ENCODE measurements at places on chromosomes 11 and 22. TPM values are rescaled to one million over a fixed set of nuclear protein-coding genes. Genes with fewer than 3 reads are reported as not detected.
A peak's percentile ranks its signal among the peaks of the same experiment; 100 is the strongest.

- DNase-seq, result no peak
These were observed 82.9 kb downstream of the ETS1 start for GRCh38 chr11:128504486-128504885.

DNA sequence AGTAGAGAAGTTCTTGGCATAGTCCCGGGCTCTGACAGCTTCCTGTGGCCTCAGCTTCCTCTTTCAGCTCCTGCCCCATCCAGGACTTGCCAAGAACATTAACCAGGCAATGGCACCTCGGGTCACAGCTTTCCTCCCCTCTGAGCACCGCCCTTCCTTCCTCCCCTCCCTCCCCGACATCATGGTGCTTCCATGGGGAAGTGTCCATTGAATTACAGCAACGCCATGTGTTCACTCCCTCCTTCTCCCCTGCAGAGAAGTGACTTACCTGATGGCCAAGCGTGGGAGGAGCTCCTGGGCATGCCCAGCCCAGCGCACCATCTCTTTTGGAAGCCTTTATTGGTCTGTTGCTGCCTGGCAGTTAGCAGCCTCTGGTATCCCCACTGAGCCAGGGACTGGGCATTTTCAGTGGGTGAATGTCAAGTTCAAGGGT is 25.8 kb upstream of the DAGLA start:
- DNase-seq, result no peak

- DNase-seq, result peak; percentile 81
These were observed at the start of gene EIF3L for GRCh38 chr22:37849089-37849751. Gene EIF3L, plus strand, starts transcription at chr22:37849419. Its CDS starts 31 bp downstream, at chr22:37849450.

DNA sequence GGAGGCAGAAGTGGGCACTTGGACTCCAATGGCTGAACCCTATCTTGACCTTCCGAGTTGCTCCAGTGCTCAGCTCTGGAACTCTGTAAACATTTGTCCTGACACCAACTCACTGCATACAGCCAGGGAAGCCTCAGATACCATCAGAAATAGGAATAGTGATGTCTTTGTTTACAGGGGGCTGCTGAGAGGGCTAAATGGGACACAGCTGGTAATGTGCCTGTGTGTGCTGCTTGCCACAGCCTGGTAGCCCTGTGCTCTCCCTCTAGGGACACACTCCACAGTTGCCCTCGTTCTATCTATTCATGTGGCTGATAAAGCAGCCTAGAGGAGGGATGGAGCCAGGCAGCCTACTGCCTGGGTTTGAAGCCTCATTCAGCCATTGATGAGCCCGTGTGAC is 559.8 kb downstream of the MIAT start:
- DNase-seq, result no peak

GRCh38 chr22:46070215-46070802 is 80.0 kb upstream of the PPARA start:
- DNase-seq, result peak; percentile 26

- DNase-seq, result no peak
These were observed 8.2 kb downstream of the SPINDOC start for GRCh38 chr11:63821411-63821810.

DNA sequence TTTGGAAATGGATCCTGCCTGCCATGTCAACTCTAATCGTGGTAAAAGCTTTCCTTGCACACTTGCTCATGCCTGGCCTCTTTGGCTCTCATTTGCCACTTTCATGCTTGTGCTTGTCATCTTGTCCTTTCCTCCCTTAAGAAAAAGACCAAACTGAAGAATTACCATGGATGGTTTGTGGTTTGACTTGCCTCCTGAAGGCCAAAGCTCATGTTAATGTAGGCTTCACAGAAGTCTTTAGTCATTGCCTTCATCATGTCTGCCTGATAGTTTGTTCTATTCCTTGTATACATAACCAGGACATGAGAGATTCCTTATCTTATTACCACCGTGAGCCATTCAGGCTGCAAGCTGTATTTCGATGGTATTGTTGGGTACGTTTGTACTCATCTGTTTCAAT is 17.3 kb downstream of the TEAD1 start:
- no peak for DNase-seq

DNA sequence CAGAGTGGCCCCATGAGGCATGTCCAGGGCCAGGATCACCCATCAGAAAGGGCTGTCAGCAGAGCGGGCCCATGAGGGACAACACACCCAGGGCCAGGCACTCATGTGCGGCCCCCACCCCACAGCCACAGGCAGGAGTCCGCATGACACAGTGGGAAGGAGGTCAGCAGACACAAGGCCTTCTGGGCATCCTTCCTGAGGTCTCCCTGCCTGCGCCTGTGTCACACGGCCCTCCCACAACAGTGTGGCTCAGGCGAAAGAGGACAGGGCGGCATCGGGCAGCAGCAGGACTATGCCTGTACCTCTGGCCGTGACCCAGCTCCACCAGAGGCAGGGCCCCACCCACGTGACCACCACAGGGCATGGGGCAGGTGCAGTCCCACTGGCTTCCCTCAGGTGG is 27.1 kb downstream of the CHID1 start:
- DNase-seq, result no peak

- DNase-seq, result no peak
These were observed 126.5 kb downstream of the VPREB1 start for GRCh38 chr22:22371031-22371541.

DNA sequence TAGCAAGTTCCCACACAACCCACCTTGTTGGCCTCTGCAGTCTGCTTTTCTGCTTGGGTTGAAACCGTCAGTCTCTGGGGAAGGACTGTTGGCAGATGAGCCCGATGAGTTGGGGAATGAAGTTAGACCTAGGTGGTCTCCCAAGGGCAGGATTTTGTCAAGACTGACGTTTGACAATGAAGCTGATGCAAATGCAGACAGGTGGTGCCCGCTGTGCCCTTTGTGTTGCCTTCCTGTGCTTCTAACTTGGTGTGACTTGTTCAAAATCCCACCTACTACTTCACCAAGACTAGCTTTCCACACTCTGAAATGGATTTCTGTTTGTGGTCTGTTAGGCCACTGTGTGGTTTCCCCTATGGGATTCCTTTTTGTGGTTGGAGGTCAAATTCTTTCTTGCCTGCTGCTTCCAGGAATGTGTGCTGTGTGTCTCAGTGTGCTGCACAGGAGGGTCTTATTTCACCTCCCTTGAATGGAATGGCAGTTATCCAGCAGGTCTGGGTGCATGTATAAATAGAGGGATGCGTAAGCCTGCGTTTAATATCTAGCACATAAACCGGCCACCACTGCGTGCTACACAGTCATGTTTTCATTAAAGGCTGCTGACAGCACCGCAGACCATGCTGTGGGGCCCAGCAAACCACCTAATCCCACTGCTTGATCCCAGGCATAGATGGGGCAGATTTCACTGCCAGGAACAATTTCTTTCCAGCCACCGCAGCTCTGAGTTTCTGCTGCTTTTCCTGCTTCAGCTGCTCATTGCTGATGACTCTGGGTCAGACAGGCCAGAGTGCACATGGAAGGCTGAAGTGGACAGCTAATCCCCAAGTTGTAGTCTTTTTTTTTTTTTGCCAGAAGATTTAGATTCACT is 44.8 kb downstream of the ADAMTS8 start:
- no peak for DNase-seq

GRCh38 chr11:130247319-130247718 is 67.4 kb downstream of the ZBTB44 start:
- no peak for DNase-seq

DNA sequence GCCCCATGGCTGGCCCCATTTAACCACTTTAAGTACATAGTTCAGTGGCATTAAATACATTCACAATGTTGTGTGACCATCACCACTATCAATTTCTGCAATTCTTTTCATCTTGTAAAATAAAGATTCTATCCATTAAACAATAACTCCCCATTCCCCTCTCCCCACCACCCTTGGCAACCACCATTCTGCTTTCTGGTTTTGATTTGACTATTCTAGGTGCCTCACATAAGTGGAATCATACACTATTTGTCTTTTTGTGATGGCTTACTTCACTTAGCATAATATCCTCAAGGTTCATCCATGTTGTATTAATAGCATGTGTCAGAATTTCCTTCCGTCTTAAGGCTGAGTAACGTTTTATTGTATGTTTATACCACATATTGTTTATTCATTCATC is 7.0 kb downstream of the MYO7A start:
- DNase-seq, result no peak

- DNase-seq, result peak; percentile 33
These were observed 17.0 kb downstream of the P2RY6 start for GRCh38 chr11:73288873-73289707.

DNA sequence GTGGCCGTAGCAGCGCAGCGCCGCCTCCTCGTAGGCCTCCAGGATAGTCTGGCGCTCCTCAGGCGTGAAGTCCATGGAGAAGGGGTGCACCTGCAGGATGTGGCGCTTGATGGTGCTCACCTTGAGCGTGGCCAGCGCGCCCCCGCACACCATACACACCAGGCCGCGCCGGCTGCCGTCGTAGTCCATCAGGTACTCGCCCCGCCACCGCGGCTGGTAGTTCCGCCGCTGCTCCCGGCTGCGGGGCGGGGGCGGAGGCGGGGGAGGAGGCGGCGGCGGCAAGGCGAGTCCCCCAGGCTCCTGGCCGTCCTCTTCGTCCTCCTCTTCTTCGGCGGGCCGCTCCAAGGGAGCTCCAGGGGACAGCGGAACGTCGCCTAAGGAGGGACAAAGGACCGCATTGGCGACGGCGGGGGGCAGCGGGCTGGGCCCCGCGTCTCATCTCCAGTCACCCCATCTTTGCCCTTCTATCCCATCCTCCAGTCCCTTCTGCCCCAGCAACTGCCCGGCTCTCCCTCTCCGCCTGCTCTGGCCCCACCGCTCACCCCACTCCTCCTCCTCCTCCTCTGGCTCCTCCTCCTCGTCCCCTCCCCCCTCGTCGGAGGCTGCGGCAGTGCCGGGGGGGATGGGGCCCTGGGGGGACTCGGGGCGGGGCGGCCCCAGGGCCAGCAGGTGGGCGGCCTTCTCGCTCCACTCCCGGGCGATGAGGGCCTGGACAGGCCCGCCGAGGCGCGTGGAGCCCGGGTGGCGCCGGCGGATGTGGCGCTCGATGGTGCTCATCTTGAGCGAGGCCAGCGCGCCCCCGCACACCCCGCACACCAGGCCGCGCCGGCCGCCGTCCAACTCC is 4.9 kb downstream of the ZFTA start:
- no peak for DNase-seq

DNA sequence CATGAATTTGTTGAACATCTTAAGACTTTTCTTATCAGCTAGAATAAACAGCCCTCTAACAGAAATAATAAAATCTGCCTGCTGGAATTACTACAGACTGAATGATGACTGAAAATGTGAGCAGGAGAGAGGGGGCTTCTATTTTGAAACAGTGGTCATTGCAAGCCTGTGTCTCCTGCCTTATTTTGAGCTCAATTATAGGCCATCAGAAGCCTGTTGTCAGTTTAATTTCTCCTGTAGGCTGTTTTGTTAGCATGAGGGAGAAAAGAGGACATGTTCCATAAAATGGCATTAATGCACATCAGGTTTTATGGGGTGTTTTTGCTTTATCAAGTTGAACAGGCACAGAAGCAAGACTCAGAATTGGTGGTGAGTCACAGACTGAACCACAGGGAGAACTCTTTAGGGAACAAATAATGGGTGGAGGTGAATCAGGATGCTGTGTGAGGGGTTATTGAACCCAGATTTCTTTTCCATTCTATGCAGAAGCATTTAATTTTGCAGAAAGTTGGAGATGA is 129.1 kb downstream of the PARVA start:
- no peak for DNase-seq

DNA sequence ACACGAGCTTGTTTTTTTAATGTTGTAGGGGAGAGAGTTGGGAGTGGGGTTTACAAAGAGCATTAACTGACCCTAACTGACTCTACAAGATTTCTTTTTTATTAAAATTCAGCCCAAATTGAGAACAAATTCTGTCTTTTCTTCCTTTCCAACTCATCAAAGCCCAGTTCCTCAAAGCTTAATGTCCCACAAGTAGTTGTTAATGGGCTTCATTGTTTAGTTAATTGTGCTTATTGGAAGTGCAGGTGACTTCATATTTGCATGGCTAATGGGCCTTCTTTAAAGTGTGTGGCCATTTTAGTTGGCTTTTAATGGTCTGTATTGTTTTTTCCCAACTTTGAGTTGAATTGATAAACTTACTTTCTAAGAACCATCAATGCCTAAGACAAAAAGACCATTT is 39.8 kb downstream of the MPPED2 start:
- DNase-seq, result no peak

GRCh38 chr11:133904818-133905515 is 51.8 kb downstream of the IGSF9B start:
- no peak for DNase-seq

GRCh38 chr11:101453682-101454081 is 130.1 kb downstream of the TRPC6 start:
- DNase-seq, result no peak

- no peak for DNase-seq
These were observed 6.3 kb downstream of the HTATIP2 start for GRCh38 chr11:20369826-20370225.

The APOBEC3B gene
- total RNA-seq, result 2.6 TPM

The SSTR3 gene
- total RNA-seq, result 30.4 TPM

The ADSL gene
- 65.7 TPM for total RNA-seq

The PARVA gene
- total RNA-seq, result 0.97 TPM

The TEX54 gene
- total RNA-seq, result not detected

The TNNT3 gene
- 37.1 TPM for total RNA-seq

The ABCC8 gene
- total RNA-seq, result not detected

The IFITM10 gene
- 1.0 TPM for total RNA-seq

The TRIM48 gene
- not detected for total RNA-seq

The A4GALT gene
- not detected for total RNA-seq

The MEI1 gene
- 64.7 TPM for total RNA-seq

The KMT5B gene
- 36.9 TPM for total RNA-seq

The VPREB1 gene
- not detected for total RNA-seq

The SLC22A12 gene
- not detected for total RNA-seq

The KRTAP5-10 gene
- total RNA-seq, result not detected

The CASP5 gene
- total RNA-seq, result not detected

Data from naive thymus-derived CD4-positive, alpha-beta T cell (primary cell).